ENCODE measurements at places on chromosomes 13 and 19.

DNA sequence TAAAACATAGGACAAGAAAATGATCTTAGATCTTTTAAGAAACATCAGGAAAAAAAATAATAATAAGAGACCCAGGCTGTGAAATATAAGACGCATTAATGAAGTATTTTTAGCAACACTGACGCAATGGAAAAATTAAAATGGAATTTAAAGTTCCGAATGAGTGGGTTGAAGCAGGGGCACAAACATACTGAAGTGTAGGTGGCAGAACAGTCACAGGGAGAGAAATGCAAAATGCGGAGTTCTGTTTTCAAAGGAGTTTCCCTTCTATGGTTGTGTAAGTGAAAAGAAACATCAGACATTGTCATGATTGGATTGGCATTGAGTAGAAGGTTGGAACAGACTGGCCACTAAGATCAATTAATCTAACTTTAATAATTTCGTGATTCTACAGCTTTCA is 159.8 kb downstream of the CYSLTR2 start:
- DNase-seq: no peak

GRCh38 chr13:25046274-25046984 is 49.5 kb upstream of the PABPC3 start:
- no peak for DNase-seq

- DNase-seq: no peak
Measured at GRCh38 chr19:11423791-11424181, 4.7 kb upstream of the RGL3 start.

DNA sequence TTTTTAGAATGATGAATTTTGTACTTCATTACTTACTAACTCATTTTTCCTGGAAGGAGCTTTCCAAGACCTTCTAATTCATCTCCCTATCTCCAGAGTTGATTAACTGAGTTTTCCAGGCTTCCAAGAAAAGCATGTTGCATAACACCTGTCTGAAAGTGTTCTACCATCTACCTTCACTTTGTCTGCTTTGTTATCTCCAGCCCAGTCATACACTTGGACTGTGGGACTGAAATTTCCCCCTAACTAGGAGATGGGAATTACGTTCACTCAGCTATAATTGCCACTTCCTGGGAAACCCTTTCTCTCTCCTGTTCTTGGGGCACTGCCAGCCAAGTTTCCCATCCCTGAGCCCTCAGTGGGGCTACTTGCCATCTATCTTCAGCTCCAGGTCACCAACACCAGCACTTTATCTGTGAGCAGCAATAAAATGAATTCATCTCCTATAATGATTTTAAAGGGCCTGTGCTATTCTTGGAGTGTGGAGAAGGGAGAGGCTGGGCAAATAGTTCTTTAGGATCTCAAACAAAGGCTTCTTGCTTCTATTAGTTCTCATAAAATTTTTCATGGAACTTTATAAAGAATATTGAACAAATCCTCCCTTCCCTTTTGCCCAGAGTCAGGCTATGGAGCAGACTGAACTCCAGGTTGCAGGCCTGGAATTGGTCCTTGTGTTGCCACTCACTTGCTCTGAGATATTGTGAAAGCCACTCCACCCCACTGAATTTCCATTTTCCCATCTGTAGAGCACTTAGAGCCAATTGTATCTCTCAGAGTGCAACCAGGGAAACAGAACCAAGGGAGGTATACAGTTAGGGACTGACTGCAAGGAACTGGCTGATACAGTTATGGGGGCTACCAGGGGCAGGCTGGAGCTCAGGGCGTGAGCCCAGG is 17.8 kb upstream of the ATP12A start:
- no peak for DNase-seq

DNA sequence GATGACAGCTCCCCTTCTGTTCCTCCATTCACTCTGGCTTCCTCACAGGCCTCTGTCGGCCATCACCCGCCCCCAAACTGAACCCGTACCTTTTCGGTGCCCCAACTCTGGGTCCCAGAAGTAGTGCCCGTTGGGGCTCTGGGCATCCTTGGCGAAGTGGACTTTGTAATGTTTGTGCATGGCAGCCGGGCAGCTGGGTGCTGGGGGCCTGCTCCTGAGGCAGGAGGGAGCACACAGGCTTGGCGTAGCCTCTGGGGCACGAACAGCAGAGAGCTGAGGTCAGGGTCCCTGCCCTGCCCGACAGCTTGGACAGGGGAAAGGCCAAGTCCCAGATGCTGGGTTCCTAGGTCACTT is 834 bp downstream of the NKPD1 start:
- no peak for DNase-seq

DNA sequence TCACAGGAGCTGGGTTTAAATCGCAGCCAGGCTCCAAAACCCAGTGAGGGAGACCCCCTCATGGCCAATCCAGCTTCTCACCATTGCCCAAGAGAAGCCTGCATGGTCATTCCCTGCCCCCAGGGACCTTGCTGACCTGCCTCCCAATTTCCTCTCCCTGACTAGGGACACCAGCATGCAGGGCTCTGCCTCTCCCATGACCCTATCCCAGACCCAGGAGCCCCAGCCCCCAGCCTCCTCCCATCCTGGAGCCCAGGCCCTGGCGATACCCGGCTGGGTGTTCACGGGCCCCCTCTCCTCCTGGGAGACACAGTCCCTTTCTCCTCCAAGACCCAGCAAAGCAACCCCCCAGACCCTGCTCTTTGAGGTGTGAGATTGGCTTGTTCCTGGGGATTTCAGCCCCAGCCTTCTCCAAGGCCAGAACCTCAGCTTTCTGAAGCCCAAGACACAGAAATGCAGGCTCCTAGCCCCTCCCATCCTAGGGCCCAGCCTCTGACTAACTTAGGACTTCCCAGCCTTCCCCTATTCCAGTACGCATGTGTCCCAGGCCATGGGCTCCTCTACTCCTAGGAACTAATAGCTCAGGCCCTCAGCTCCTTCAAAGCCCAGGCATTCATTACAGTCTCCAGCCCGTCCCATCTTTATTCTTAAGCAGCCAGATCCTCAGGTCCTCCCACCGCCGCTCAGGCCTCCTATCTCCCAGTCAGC is 1.1 kb downstream of the GYS1 start:
- DNase-seq: peak; percentile 77

GRCh38 chr19:51441410-51442390 is 16.6 kb downstream of the SIGLEC8 start:
- DNase-seq: no peak
